Activated naive CD4-positive, alpha-beta T cell treated with anti-CD3 and anti-CD28 coated beads for 36 hours (primary cell): ENCODE measurements at places on chromosomes 6 and 20.

GRCh38 chr20:35133735-35134134 lies 13.4 kb downstream of the EDEM2 start:
- no peaks in the 10 kb centered on the region for H3K4me1 ChIP-seq
- H3K4me3 ChIP-seq = no peak overlapping the region
- no peak for DNase-seq
- H3K36me3 ChIP-seq = peaks cover 30% of the 10 kb centered on the region

- no peak overlapping the region for H3K27ac ChIP-seq
- H3K27me3 ChIP-seq = no peaks in the 10 kb centered on the region
- no peak for DNase-seq
- H3K4me3 ChIP-seq = no peak overlapping the region
- no peaks in the 10 kb centered on the region for H3K36me3 ChIP-seq
These were observed 855.5 kb upstream of the MAP3K7 start for GRCh38 chr6:91442342-91442741.

- no peak for DNase-seq
- no peaks in the 10 kb centered on the region for H3K36me3 ChIP-seq
- H3K4me3 ChIP-seq = no peak overlapping the region
- peaks cover 4% of the 10 kb centered on the region for H3K27me3 ChIP-seq
- H3K27ac ChIP-seq = no peak overlapping the region
These were observed 101.3 kb downstream of the SNX5 start for GRCh38 chr20:17867131-17867925.

- no peak for DNase-seq
- peaks cover 5% of the 10 kb centered on the region for H3K4me1 ChIP-seq
- no peaks in the 10 kb centered on the region for H3K36me3 ChIP-seq
- no peaks in the 10 kb centered on the region for H3K27me3 ChIP-seq
- H3K27ac ChIP-seq = no peak overlapping the region
These were observed 44.8 kb downstream of the TAF8 start for GRCh38 chr6:42095094-42095493.

- no peak overlapping the region for H3K4me3 ChIP-seq
- no peak for DNase-seq
- no peaks in the 10 kb centered on the region for H3K36me3 ChIP-seq
- H3K4me1 ChIP-seq = peaks cover 38% of the 10 kb centered on the region
- H3K27ac ChIP-seq = no peak overlapping the region
These were observed 54.8 kb upstream of the CCDC167 start for GRCh38 chr6:37554480-37554819.

DNA sequence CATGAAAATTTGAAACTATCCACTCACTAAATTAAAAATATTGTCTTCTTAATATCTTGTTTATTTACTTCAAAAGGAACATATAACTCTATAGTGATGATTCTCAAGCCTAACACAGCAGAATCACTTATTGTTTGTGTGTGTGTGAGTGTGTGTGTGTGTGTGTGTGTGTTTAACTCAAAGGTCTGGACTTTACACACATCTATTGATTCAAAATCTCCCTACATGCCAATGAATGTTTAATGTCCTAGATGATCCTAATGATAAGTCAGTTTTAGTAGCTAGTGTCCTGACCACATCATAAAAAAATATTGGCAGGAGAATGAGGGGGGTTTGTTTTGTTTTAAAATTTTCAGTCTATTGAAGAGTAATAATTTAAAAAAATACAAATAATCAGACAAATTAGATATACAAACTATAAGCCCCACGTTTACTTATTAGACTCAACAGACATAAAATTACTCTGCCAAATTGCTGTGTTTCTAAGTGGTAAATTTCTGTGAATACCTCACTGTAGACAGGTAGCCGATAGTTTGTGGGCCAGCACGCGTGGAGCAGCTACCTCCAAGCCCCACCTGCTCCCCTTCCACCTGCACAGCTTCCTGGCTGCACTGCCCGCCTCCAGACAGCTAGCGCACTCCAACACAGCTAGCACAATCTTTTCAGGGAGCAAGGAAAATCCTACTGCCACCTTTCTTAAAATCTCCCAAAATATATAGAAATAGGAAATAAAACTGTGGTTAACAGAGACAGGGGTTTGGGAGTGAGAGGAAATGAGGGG lies 349.6 kb downstream of the PKHD1 start:
- H3K27ac ChIP-seq = no peak overlapping the region
- no peaks in the 10 kb centered on the region for H3K27me3 ChIP-seq
- no peaks in the 10 kb centered on the region for H3K4me1 ChIP-seq

DNA sequence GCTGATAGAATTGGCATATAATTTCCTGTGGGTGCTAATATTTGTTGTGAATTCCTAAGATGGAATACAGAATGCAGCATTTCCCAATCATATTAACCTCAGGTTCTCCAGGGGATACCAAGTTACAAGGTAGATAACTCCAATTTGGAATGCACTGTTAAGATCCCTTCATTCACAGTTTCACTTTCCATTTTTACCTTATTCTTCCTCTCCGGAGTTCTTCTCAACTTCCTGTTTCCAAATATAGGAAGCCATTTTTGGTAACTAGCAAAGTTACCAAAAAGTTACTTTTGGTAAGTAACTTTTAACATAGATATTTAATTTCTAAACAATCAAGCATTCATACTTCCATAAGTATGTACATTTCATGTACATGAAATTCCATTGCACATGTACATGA lies 63.5 kb upstream of the PHACTR2 start:
- H3K27me3 ChIP-seq = no peaks in the 10 kb centered on the region
- no peak overlapping the region for H3K27ac ChIP-seq
- H3K4me1 ChIP-seq = peaks cover 19% of the 10 kb centered on the region
- no peak for DNase-seq
- no peaks in the 10 kb centered on the region for H3K36me3 ChIP-seq

DNA sequence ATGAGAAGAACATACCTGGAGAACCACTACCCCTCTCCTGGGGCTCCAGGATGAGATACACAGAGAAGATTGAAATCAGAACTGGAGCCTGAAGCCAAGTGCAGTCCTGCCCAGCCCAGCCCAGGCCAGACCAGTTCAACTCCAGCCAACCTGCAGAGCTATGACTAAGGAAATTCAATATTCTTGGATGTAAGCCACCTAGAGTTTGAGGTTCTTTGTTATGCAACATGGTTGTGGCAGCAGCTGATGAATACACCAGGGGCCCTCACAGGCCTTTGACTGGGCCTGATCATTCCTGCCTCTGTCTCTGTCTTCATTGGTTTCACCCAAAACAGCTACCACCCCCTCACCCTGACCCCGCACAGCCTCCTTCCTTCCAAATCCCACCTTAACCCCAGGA lies 167.8 kb downstream of the LRFN2 start:
- no peak overlapping the region for H3K4me3 ChIP-seq
- no peaks in the 10 kb centered on the region for H3K4me1 ChIP-seq
- no peaks in the 10 kb centered on the region for H3K36me3 ChIP-seq
- H3K27me3 ChIP-seq = no peaks in the 10 kb centered on the region

- DNase-seq = no peak
- no peak overlapping the region for H3K27ac ChIP-seq
- no peak overlapping the region for H3K4me3 ChIP-seq
These were observed 263.3 kb downstream of the SOX4 start for GRCh38 chr6:21856844-21857243.

- H3K27ac ChIP-seq = no peak overlapping the region
- H3K4me1 ChIP-seq = peaks cover 12% of the 10 kb centered on the region
- H3K27me3 ChIP-seq = no peaks in the 10 kb centered on the region
- peak overlapping the region; percentile 83 for H3K4me3 ChIP-seq
- H3K36me3 ChIP-seq = peaks cover 3% of the 10 kb centered on the region
These were observed 774 bp upstream of the SFT2D1 start for GRCh38 chr6:166343150-166343487.

GRCh38 chr6:155297669-155298068 lies 16.6 kb downstream of the TFB1M start:
- H3K36me3 ChIP-seq = peaks cover 22% of the 10 kb centered on the region
- DNase-seq = no peak
- no peaks in the 10 kb centered on the region for H3K27me3 ChIP-seq
- H3K27ac ChIP-seq = no peak overlapping the region

DNA sequence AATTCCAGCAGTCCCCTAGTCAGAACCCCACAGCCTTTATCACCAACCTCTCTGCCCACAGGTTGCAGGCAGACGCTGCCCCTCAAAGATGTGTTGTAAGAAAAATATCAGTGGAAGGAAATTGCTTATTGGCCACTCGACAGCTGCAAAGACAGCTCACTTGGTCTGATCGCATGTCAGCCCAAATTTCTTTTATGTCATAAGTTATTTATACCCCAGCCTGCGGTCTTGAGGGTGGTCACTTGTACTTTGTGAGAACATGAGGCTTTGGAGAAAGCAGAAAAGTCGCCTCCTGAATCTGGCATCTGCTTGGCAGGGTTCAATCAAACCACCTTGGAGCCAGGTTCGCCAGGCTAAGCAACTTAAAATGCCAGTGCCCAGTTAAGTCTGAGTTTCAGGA lies 236.5 kb upstream of the CDH4 start:
- peaks cover 6% of the 10 kb centered on the region for H3K27me3 ChIP-seq
- DNase-seq = no peak
- H3K4me3 ChIP-seq = no peak overlapping the region

- DNase-seq = peak; percentile 30
- no peak overlapping the region for H3K27ac ChIP-seq
- H3K4me1 ChIP-seq = peaks cover 34% of the 10 kb centered on the region
- peaks cover 77% of the 10 kb centered on the region for H3K27me3 ChIP-seq
- H3K36me3 ChIP-seq = no peaks in the 10 kb centered on the region
- H3K4me3 ChIP-seq = peak overlapping the region; percentile 67
These were observed 3.4 kb downstream of the LINC00237 start for GRCh38 chr20:21102603-21103311.

- H3K4me3 ChIP-seq = peak overlapping the region; percentile 85
- H3K4me1 ChIP-seq = peaks cover 30% of the 10 kb centered on the region
- peak overlapping the region; percentile 68 for H3K27ac ChIP-seq
- H3K27me3 ChIP-seq = peaks cover 33% of the 10 kb centered on the region
- peak; percentile 66 for DNase-seq
- H3K36me3 ChIP-seq = peaks cover 1% of the 10 kb centered on the region
These were observed 2.4 kb downstream of the MTCL3 start for GRCh38 chr6:127516662-127517273.

GRCh38 chr6:141123497-141123896 lies 1009.2 kb upstream of the GJE1 start:
- H3K4me3 ChIP-seq = no peak overlapping the region
- H3K27me3 ChIP-seq = peaks cover 10% of the 10 kb centered on the region
- H3K4me1 ChIP-seq = no peaks in the 10 kb centered on the region
- H3K36me3 ChIP-seq = no peaks in the 10 kb centered on the region
- H3K27ac ChIP-seq = no peak overlapping the region

- no peak for DNase-seq
- no peak overlapping the region for H3K27ac ChIP-seq
- H3K4me3 ChIP-seq = no peak overlapping the region
- H3K4me1 ChIP-seq = no peaks in the 10 kb centered on the region
- no peaks in the 10 kb centered on the region for H3K27me3 ChIP-seq
These were observed 68.7 kb upstream of the FBXO30 start for GRCh38 chr6:145883263-145883662.

GRCh38 chr20:58127701-58128111 lies 100.7 kb downstream of the ANKRD60 start:
- H3K36me3 ChIP-seq = no peaks in the 10 kb centered on the region
- peaks cover 17% of the 10 kb centered on the region for H3K4me1 ChIP-seq
- H3K4me3 ChIP-seq = no peak overlapping the region
- peak; percentile 36 for DNase-seq
- no peak overlapping the region for H3K27ac ChIP-seq

DNA sequence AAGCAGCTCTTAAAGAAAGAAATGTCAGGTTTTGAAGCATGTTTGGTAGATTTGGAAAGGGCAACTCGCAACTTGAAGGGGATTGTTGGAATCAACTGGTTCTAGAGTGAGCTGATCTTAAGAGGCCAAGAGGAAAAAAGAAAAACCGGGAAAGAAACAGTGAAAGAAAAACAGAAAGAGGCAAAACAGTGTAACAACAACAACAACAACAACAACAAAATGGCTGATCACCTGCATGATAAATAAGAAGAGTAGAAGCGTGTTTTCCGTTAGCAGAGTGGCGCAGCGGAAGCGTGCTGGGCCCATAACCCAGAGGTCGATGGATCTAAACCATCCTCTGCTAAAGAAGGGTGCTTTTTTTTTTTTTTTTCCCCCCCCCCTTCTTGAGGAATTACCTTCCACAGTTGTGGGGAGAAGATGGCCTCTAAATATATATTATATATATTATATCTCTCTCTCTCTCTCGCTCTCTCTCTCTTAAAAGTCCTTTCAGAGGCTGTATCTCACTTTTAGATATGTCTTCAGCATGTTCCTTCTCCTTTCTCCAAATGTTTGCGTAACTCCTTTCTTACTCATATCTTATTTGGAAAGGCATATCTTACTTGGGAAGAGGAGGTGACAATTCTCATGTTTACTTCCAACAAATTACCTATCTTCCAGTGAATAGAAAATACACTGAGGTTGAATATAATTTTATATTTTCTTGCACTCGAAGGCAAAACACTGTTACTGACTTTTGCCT lies 134.4 kb downstream of the OR2B2 start:
- no peak overlapping the region for H3K4me3 ChIP-seq
- peaks cover 11% of the 10 kb centered on the region for H3K27me3 ChIP-seq
- no peaks in the 10 kb centered on the region for H3K4me1 ChIP-seq

DNA sequence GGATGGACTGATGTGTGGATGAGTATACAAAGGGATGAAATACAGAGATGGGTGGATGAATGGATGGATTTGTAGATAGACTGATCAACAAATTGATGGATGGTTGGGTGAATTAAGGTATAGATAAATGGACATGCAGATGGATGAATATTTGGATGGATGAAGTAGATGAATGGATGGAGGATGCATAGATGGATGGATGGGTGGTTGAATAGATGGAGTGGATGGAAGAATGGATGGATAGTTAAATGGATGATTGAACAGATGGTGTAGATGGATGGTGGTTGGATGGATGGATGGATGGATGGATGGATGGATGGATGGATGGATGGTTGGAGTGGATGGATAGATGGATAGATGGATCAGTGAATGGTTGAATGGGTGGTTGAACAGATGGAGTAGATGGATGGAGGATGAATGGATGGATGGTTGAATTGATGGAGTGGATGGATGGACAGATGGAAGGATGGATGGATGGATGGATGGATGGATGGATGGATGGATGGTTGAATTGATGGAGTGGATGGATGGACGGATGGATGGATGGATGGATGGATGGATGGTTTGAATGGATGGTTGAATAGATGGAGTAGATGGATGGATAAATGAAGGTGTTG lies 15.0 kb downstream of the SLC2A10 start:
- H3K4me1 ChIP-seq = no peaks in the 10 kb centered on the region
- H3K27ac ChIP-seq = no peak overlapping the region
- no peaks in the 10 kb centered on the region for H3K36me3 ChIP-seq
- no peak overlapping the region for H3K4me3 ChIP-seq

- H3K4me1 ChIP-seq = no peaks in the 10 kb centered on the region
- no peaks in the 10 kb centered on the region for H3K27me3 ChIP-seq
- H3K4me3 ChIP-seq = no peak overlapping the region
- no peaks in the 10 kb centered on the region for H3K36me3 ChIP-seq
These were observed 21.4 kb upstream of the CARMIL1 start for GRCh38 chr6:25257686-25258348.

- H3K27ac ChIP-seq = peak overlapping the region; percentile 1
- H3K36me3 ChIP-seq = peaks cover 19% of the 10 kb centered on the region
- peaks cover 10% of the 10 kb centered on the region for H3K4me1 ChIP-seq
- H3K27me3 ChIP-seq = no peaks in the 10 kb centered on the region
- H3K4me3 ChIP-seq = no peak overlapping the region
These were observed 71.5 kb downstream of the SLC23A2 start for GRCh38 chr20:4929686-4930397.
